NCI-H187 treated with DMSO at 0.1 percent for 48 hours (cell line): ENCODE measurements at places on chromosomes 1 and 21.

- DNase-seq = no peak
Observed at GRCh38 chr1:1157033-1157365, 16.7 kb upstream of the TTLL10 start.

DNA sequence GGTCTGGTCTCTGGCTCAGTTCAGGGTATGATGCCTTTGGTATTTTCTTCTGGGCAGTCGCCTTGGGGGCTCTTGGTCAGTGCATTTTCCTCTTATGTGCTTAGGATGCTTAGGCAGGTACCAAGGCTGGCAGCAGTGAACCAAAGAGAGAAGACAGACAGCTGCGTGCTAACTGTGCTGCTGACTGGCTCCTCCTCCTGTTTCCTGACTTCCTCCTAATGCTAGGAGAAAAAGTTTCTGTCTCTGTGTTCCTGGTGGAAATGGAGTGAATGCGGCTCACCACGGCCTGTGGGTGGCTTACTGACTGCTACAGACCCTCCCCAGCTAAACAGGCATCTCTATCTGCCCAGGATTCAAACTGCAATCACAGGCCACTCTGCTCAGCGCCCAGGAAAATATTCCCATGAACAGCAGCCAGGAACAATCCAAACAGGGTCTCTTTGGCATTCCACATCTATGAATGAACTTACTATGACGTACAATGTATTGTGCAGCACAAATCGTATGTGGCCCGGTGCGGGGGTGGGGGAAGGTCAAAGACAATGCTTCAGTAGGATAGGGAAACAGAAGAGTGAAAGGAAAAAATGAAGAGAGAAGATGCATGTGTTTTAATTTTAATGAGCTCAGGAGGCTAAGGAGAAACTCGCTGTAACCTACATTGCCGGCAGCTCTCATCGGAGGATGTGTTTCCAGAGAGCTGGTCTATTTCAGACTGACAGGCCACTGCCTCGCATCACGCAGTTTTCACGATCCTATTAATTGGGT lies 2.8 kb downstream of the ABCG1 start:
- DNase-seq = no peak

GRCh38 chr1:200043336-200043668 lies 15.8 kb downstream of the NR5A2 start:
- no peak for DNase-seq

DNA sequence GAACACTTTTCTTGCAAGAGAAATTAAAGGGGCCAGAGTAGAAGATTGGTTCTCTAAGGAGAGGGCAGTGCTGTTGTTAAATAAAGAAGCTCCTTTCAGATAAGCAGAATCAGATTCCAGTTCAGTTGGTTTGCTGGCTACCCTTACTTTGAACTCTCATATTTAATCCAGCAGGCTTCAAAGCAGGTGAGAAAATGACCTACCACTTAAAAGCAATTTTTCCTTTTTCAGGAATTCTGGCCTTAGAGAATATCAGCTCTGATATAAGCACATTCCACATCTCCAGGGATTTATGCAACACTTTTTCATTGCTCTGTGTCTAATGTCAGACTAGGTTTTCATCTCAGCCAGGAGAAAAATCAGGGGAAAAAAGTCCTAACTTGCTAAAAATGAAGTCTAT lies 28.7 kb downstream of the WNT2B start:
- no peak for DNase-seq

DNA sequence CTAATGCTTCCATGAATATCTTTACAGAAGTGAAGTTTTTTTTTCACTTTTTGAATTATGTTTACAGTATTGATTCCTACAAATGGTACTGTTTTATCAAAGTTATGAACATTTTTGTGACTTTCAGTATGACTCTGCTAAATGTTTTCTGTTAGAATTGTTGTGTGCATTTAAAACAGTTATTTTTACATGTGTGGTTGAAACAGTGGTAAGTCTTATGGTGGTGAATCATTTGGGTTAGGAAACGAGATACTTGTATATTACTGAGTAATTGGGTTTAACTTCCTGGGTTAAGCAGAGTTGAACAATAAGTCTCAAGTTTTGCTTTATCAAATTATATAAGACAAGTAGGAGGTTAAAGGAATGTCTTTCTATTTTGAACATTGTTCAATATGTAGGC lies 66.8 kb downstream of the VPS13D start:
- DNase-seq = no peak

GRCh38 chr1:208129060-208129459 lies 115.1 kb downstream of the PLXNA2 start:
- DNase-seq = no peak

- DNase-seq = no peak
Observed at GRCh38 chr1:197286634-197287033, 18.6 kb downstream of the CRB1 start.

DNA sequence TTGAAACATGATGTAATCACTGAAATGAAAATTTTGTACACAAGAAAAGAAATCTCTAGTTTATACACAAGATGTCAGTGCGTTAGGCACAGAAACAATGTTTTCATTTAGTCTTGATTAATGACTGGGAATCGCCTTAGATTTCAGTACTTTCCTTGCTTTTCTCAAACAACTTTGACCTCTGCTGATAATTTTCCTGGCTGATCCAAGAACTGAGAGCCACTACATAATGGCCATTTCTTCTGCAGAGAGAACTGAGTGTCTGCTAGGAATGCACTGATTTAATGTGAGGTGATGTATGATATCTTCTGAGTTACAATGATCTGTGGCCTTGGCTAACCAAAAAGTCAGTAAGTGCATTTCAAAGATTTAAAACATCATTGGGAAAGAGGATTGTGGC lies 308.1 kb downstream of the CTH start:
- DNase-seq = no peak

DNA sequence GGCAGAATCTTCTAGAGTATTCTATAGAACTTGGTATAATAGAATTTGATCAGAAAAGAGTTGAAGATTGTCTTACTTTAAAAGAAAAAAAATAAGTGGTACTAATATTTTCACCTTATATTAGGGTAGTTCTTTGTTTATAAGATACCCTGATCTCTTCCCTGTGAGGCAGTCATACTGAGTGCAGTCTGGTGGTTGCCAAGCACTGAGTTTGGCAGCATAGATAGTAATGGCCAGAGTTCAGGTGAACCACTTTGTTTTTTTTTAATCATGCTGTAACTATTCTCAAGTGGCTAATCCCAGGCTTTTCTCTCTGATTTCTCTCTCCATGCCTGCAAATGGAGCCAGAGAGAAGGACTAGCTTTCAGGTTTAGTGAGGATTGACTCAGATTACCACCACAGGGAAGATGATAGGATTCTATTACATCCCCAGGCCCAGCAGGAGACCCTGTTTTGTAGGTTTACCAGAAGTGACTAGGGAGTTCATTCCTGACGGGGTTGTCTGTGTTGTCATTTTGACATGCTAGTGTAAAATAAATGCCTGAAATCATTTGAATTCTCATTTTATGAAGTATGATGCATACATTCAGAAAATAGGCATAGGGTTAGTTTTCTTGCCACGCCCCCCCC lies 16.7 kb downstream of the KDM1A start:
- DNase-seq = no peak
